ENCODE measurements at places on chromosomes 6 and 20.

DNA sequence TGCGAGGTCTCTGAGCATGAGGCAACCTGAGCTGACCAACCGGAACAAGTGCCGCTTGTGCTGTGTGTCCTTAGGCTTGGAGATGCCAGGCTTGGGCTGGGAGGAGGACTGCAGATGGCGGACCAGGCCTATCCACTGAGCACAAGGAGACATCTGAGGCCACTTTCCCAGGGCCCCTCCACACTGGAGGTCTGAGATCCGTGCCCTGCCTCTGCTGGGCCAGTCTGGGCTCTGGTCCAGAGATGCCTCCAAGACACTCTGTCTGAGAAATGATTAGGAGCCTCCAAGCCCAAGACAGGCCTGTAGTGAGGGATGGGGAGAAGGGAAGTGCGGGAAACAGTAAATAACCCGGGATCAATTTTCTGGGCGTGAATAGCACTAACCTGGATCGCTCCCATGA lies 3.0 kb upstream of the MLN start:
- DNase-seq = no peak

GRCh38 chr6:3323148-3323547 lies 64.4 kb downstream of the PSMG4 start:
- DNase-seq = no peak

DNA sequence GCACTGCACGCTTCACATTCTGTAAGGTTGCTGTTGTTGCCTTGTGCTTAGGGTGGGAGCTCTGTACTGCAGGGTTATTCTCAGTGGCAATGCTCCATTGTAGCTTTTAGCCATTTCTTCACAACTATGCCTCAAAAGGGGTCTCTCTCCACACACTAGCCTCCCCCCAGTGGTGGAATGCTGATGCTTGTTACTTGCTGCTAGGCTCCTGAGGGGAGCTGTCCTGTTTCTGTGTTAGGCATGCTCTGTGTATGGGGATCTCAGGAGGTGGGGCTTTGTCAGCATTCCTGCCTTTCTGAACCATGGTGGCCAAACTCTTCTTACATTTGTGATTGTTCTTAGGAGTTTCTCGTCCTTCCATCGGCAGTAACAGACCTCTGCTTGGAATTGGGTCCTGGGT lies 18.8 kb downstream of the TMEM170B start:
- no peak for DNase-seq

DNA sequence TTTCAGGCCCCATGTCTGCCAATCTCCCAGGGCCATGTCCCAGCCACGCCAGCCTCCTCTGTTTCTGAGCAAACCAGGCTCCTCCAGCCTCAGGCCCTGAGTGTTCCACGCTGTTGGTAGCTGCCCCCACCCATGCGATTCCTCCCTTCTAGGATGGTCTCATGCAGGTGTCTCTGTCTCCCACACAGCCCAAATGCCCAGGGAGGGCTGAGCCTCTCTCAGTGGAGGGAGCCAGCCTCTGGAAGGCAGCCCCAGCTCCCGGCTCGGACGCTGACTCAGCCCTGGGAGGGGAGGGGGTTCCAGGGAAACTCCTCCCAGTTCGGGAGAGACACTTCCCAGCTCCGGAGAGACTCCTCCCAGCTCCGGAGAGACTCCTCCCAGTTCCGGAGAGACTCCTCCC lies 122.9 kb upstream of the AFDN start:
- DNase-seq = no peak

DNA sequence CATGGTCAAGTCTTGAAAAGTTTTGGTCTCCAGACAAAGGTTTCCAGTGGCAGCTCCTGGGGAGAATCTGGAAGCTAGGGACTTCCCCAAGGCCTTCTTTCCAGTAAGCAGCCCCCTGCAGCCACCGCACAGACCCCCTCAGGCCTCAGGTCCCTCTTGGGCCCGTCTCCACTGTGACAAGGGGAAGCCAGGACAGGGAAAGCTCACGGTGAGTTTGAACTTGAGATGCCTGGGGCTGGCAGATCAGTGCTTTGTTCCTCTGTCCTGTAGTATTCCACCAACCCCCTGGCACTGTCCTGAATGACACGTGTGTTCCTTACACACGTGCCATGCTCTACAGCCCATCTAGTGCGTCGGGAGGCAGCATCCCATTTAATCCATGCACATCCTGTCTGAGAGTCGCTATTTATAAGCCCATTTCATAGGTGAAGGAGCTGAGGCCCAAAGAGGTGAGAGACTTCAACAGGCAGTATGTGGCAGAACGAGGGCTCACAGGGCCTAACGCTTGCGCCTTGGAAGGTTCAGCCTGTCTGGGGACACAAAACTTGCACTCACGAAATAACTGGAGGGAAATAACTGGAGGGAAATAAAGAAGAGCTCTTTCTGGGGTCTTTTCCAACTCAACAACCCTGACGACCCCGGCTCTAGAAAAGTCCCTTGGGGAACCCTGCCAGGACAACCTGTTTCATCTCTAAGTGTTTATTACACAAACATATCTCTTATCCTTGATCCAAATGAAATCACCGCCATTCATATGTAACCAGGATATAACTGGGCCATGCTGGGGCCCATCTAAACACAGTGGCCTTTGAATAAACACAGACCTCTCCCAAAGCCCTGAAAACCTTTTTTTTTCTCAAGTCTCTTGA lies 123.0 kb downstream of the BANF2 start:
- DNase-seq = no peak

DNA sequence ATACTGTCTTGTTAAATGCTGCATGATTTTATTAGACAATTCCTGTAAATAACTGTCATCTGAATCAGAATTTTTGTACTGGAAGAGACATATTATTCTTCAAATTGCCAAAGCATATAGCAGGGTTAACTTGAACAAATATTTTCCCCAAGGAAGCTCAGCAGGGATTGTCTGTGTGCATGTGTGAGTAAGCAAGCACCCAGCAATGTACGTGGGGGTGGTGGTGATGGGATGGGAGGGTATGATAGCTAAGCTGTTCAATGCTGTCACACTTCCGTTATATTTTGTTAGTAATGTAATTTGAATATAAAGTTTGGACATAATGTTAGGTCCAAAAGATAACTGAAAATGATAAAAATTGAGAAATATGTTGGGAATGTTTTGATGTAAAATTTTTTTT lies 118.1 kb downstream of the MYB start:
- no peak for DNase-seq

- DNase-seq = no peak
Observed at GRCh38 chr6:7237653-7238188, 75.3 kb downstream of the SSR1 start.
